ENCODE measurements at places on chromosomes 12 and 14.
A peak's percentile ranks its signal among the peaks of the same experiment; 100 is the strongest.

GRCh38 chr14:79265366-79265946 lies 945.8 kb downstream of the DIO2 start:
- no peak for DNase-seq

GRCh38 chr12:52119398-52120254 lies 40.1 kb downstream of the SMIM41 start:
- DNase-seq: peak; percentile 53

DNA sequence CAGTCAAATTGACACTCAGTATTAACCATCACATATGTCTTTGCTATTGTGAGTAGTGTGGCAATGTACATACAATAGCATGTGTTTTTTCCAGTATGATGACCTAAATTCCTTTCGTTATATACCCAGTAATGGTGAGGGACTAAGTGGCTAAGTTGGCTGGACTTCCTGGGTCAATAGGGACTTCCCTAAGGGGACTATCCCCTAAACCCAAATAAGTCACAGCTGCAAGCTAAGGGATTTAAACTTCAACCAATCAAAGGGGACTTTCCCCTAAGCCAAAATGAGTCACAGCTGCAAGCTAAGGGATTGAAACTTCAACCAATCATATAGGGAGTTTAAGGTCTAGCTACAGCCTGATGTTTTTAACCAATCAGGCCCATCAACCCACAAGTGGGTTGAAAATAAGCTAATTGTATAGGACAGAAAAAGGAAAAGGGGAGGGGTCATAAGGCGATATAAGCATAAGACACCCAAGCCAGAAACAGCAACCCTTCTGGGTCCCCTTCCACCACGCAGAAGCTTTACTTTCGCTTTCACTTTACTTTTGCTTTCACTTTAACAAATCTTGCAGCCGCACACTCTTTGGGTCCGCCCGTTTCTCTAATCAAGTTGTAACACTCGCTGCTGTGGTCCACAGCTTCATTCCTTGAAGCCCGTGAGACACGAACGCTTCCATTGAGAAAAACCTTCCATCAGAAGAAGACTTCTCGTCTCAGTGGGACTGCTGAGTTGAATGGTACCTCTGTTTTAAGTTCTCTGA lies 404.4 kb downstream of the FLRT2 start:
- DNase-seq: peak; percentile 81

- no peak for DNase-seq
Measured at GRCh38 chr12:127790376-127790775, 476.6 kb upstream of the TMEM132C start.

DNA sequence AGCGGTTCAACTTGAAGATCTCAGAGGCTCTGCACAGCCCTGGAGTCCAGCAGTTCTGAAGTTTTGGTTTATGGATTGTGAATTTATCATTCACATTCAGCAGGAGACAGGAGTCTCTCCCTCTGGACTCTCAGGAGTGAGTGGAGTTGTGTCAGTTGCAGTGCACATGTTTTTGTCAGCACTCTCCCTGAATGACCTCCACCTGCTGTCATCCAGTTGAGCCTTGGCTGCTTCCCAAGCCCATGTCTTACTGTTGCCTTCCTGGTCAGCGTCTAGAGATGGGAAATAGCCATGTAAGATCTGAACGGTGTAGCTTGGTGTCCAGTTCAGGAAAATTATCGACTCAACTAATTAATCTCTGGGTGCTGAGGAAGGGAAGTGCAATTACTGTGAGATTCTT lies 133.2 kb downstream of the PRKCH start:
- no peak for DNase-seq

DNA sequence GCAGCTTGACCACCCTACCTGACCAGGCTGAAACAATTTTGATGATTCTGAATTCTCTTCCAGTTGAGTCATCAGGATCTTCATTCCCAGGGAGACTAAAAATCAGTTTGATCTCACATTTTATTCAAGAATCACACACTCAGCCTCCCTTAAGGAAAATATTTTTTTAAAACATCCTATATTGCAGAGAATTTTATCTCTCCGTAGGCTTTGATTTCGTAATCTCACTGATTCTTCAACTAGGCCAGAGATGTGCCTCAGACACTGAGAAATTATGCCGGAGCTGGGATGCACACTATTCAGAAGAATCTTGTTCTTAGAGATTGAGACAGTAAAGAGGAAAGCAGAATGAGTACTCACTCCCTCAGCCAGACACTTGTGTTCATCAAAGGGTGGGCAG lies 7.0 kb upstream of the ANO2 start:
- no peak for DNase-seq
